ENCODE measurements at places on chromosomes 2 and 18.

- no peak for DNase-seq
These were observed 87.5 kb downstream of the TCF4 start for GRCh38 chr18:55500316-55501086.

GRCh38 chr2:43343573-43344304 is 117.3 kb upstream of the ZFP36L2 start:
- no peak for DNase-seq

DNA sequence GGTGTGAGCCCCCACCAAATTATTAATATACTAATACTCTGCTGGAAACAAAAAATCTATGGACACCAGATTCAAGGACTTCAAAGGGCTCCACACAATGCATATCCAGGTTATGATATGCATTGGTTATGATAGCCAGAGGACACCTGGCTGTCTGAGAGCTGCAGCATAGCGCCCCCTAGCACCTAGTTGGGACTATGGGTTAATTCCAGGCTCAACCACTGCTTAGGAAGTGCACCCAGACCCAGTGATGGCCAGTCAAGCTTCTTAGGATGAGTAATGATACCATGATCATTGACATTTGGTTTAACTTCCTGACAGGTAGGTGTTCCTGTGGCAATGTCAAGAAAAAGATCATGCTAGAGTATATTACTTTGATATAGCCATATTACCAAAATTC is 3.8 kb upstream of the FRZB start:
- DNase-seq, result no peak

DNA sequence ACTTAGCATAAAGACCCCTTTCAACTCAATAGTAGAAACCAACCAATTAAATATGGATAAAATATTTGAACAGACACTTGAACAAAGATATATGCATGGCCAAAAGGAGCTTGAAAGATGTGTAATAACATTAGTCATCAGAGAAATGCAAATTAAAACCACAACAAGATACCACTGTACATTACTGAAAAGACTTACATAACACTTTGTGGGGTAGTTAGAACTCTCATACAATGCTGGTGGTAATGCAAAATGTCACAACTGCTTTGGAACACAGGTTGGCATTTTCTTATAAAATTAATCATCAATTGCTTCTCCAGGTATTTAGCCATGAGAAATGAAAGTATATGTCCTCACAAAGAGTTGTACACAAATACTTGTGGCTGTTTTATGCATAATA is 60.7 kb downstream of the TTC27 start:
- no peak for DNase-seq

DNA sequence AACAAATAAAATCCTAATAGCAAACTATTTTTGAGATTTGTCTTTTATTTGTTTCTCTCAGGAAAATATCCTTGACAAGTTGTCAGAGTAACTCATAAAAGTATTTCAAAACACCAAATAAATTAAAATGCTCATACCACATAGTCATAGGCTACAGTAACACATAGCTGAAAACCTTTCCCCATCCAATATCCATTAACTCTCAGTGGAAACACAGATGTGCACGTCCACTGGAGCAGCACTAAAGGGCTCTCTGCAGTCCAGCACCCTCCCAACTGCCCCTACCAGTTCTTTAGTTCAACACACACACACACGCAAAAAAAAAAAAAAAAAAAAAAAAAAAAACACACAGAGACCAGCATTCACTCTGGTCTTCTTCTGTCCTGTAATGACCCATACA is 879 bp upstream of the XDH start:
- no peak for DNase-seq

- no peak for DNase-seq
These were observed 549.9 kb upstream of the LRATD1 start for GRCh38 chr2:14082640-14083039.

DNA sequence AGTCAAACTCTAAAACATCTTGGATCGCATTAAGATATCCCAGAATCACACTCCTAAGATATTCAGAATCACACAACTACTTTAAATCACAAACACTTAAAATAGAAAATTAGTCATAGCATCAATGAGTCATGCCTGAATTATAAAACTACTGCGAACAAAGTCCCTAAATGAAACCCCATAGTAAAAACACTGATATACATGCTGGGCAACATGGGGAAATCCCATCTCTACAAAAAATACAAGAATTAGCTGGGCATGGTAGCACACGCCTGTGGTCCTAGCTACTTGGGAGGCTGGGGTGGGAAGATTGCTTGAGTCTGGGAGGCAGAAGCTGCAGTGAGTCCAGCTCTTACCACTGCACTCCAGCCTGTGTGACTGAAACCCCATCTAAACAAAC is 101.7 kb downstream of the COBLL1 start:
- DNase-seq, result no peak

GRCh38 chr2:156892467-156893281 is 364.8 kb upstream of the GALNT5 start:
- no peak for DNase-seq

GRCh38 chr2:62177392-62178049 is 18.4 kb upstream of the B3GNT2 start:
- no peak for DNase-seq

- no peak for DNase-seq
These were observed 70.3 kb upstream of the DSG1 start for GRCh38 chr18:31247574-31248199.

GRCh38 chr2:45942237-45942738 is 290.8 kb downstream of the PRKCE start:
- DNase-seq, result no peak

DNA sequence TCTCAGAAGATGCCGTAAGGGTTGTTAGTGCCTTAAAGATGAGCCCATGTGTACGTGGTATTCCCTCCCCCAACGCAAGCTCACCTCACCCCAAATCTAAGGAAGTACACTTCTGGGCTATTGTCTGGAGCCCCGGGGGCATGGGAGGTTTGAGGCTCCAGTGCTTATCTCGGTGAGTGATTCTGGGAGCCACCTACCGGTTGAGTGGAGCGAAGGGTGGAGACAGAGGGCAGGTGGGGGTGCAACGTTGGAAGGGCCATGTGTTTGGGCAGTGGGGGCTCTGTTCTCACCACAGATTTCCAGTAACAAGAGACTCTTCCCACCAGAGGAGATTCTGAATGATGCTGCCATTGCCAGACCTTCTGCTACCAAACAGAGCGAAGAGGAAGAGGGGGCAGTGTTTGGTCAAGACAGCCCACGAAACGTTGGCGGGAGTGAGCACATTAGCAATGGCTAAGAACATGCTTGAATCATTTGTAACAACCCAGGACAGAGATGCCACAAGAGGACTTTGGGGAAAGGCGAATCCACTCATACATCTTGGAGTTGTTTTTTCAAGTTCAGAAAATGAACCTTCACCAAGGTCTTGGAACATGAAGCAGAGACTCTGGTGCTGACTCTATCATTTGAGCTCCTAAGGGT is 38.7 kb downstream of the TWIST2 start:
- no peak for DNase-seq

GRCh38 chr2:160387558-160388262 is 105.9 kb downstream of the RBMS1 start:
- no peak for DNase-seq

DNA sequence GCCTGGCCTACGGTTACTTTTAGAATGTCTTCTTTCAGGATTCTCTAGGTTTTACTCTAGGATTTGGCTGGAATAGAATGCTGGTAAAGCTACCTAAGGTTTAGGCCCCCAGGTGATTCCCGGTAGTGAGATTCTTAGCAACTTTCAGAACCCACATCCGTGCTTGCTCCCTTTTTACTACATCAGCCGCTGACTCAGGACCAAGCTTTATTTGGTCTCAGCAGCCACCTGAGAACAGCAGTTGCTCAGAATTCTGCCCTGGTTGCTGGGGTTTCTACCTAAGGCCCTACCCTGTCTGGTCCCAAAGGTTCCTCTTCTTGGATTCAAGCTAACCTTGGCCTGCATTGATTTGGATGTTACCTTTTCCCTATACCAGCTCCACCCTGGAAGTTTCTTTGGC is 36.1 kb upstream of the NDUFV2 start:
- no peak for DNase-seq

DNA sequence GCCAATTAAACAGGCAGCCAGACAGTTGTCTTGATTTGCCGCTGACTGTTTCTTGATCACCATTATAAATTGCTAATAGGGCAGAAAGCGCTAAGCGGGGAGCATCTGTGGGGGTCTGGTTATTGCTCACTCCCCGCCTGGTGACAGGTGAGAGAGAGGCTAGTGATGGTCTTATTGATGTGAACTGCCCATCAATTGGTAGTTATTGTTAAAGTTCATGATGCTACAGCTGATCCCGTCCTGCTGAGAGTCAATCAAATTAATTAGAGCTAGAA is 148.5 kb downstream of the LNPK start:
- DNase-seq, result no peak

GRCh38 chr2:10790228-10790973 is 22.2 kb downstream of the PDIA6 start:
- no peak for DNase-seq
